Tongue (tissue), 3 donors: ENCODE measurements at places on chromosomes 2 and 18.

GRCh38 chr18:12032786-12033642 lies 51.7 kb downstream of the IMPA2 start:
- no peak for DNase-seq

DNA sequence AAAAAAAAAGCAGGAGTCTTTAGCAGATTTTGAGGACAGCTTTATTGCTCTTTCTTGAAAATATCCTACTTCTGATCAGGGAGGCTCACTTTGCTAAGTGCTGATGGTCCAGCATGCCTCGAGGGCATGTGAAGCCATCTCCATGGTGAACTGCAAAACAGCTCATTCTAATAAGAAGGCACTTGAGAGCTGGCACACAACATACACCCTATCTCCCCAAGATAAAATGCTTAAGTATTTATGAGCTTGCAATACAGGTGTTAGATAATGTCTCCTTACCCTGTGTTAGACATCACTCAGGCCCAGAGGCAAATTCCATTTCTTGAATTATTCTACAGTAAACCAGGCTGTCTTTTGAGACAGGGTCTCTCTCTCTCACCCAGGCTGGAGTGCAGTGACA lies 2.7 kb downstream of the ENOSF1 start:
- no peak for DNase-seq

DNA sequence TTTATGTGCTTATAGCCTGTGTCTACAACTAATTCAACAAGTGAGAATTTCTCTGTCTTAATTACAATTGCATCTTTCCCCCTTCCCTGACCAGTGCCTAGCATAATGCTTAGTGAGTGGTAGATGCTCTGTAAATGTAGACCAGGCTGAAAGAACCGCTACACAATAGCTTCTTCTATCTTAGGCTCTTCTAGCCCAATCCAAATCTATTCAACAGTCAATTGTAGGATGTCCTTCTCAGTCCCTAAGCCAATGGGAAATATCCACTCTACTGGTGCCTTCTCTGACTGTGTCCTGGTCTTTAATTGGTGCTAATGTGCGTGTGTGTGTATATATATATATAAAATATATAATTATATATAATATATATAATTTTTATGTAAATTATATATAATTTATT lies 34.1 kb upstream of the GCC2 start:
- DNase-seq, result no peak

- DNase-seq, result no peak
Measured at GRCh38 chr2:240421381-240421780, 14.1 kb upstream of the GPC1 start.

DNA sequence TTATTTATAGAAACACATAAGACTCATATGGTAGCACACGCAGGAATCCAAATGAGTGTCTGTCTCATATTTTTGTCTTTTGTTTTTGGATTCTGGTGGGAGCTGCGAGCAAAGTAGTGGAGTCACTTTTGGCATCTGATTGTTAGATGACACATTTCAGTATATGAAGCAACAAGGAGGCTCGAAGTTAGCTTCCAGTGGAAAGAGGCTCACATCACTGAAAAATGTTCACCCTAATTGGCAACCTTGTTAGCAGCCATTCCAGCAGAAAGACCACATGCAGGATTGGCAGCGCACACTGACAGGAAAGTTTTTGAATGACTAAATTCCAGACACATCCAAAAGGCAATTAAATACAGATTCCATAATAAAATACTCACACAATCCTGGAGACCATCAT lies 87.4 kb downstream of the MYT1L start:
- DNase-seq, result peak; percentile 48

DNA sequence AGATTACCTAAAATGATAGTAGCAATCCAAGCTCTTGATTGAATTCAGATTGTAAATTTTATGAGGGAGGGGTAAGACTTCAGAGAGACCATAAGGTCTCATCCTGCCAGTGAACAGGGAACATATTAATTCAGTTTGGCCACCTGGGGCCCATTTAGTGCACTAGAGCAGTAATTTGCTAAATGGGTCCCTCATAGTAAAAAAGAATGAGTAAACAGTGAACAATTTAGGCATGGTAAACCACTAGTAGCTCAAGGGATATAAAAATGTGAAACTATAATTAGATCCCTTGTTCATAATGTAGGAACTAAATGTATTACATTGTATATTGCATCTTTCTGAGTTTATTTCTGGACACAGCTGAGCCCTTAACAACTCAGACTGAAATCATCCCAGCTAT lies 4.9 kb upstream of the PHLPP1 start:
- DNase-seq, result no peak

- no peak for DNase-seq
Measured at GRCh38 chr2:83115155-83115554, 1343.9 kb downstream of the SUCLG1 start.

GRCh38 chr2:16069933-16070647 lies 129.7 kb downstream of the MYCN start:
- peak; percentile 24 for DNase-seq

- DNase-seq, result peak; percentile 94
Measured at GRCh38 chr2:37672104-37672869, 845 bp upstream of the CDC42EP3 start.

DNA sequence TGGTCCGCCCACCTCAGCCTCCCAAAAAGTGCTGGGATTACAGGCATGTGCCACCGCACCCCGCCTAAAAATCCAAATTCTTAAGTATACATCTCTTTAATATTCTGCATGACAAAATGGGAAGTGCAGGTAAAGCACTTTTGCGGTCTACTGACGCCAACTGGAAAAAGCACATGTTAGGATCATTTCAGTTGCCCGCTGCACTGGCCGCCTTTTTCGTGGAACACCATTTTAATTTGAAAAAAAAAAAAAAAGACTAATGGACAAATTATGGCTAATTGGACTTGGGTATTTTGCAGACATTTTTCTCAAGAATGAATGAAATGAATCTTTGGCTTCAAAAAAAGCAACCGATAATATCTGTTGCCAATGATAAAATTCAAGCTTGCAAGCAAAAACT lies 129.3 kb upstream of the GPC1 start:
- no peak for DNase-seq

DNA sequence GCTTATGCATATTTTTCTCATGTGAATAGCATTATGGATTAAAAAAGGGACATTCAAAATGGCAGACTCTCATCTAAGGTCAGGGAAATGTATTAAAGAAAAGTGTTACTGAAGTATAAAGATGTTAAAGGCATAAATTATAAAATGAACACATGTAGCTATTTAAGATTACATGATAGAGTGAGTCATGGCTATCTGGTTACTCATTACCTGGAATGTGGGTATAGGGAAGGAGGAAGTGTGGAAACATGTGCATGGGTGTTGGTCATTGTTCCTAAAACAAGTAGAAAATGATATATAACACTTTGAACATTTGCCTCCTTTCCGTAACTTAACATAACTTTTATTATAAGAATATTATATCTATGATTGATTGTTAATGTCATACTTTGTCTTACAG lies 66.4 kb downstream of the MYO1B start:
- no peak for DNase-seq

DNA sequence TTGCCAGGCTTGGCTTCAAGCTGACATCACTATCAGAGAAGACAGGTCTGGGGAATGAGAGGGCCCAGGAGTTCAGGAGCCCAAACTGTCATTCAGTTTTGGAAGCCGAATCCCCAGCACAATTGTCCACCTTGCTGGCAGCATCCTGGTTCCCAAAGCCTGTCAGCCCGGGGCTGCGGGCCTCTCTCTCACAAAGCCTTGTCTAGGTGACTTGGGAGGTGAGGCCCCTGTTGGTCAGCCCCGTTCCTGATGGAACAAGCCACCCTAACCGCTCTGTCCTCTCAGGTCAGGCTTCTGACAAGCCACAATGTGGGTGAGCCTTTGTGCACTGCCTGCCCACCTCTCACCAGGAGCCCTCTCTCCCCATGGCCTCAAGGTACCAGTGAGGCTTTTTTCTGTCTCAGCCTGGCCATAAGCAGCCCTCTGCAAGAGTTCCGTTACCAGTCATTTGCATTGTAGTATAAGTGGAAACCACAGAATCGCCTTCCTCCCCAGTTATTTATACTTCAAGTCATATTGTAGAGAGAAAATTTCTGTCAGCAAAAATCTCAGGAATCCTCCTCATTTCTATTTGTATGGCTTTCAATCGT lies 100.6 kb downstream of the MSH2 start:
- no peak for DNase-seq

- no peak for DNase-seq
Measured at GRCh38 chr18:69021211-69021805, 223.4 kb downstream of the CCDC102B start.

DNA sequence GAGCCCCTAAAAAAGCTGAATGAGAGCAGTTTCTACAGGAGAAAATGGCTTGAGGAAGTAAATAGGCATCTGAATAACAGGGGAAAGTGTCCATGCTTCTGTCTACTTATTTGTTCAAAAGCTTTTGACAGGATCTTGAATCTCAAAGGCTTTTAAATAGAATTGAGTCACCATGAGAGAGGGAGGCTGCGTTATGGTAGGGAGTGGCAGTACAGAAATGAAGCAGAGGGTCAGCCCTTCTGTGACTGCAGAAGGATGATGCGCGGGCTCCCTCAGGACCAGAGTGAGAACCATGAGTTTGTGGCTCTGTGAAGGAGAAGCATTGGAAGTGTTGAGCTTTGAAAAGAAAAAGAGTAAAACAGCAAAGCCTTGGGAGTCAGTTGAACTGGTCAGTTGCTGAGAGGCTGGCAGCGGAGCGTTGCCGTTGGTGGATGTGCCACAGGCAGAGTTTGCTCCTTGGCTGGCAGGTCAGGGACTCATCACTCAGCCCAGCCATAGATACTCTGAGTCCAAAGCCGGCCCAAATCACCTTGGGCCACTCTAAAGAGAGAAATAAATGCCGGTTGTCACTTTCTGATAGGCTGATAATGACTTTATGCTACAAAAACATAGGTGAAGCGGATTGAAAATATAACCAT lies 17.4 kb downstream of the COPS7B start:
- no peak for DNase-seq

- DNase-seq, result no peak
Measured at GRCh38 chr2:207243601-207244000, 77.9 kb upstream of the KLF7 start.

DNA sequence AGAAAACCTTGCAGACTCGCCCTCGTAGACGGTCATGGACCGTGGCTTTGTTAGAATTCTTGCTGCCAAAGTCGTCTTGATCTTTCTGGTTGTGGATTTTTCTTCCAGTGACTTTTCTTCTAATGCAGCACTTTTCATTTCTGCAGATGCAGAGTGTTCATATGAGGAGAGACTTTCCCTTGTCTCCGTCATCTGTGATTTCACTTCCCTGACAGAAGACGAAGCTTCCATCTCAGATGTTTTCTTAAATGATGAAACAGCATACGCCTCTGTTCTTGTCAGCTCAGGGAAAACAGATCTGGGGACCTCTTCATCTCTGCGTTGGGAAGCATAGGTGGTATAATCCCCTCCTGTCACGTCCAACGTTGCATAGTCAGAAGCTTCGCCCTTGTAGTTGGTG lies 50.9 kb downstream of the PLEKHA3 start:
- no peak for DNase-seq

GRCh38 chr18:10018289-10018688 lies 104.5 kb downstream of the VAPA start:
- DNase-seq, result no peak

- peak; percentile 22 for DNase-seq
Measured at GRCh38 chr2:125456693-125457363, 1199.1 kb upstream of the GYPC start.

DNA sequence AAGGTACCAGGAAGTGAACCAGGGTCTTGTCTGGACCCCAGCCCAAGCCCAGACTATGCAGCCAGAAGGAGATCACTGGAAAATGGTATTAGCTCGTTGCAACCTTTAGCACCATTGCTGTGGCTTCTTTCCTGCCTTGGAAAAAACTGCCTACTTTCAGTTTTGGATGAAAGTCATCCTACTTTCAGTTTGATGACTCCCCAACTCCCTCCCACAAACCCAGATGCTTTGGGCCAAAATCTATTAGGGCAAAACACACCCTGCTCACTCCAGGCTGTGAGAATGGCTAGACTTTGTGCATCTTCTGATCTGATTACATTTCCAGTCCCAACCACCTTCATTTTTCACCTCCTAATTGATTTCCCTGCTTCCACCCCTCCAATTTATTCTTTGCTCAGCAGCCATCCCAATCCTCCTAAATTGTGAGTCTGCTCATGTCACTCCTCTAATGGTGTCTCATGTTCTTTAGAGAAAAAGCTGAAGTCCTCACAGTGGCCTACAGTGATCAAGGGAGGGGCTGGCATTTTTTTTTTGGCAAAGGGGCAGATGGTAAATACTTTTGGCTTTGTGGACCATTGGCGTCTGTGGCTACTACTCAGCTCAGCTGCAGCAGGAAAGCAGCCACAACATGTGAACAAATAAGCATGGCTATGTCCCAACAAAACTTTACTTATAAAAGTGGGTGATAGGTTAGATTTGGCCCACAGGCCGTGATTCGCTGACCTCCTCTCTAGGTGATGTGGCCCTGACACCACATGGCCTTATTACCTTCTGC lies 368.7 kb downstream of the SLC4A3 start:
- DNase-seq, result no peak

GRCh38 chr2:241582328-241582727 lies 23.8 kb downstream of the BOK start:
- DNase-seq, result no peak

GRCh38 chr2:30222031-30222430 lies 9.3 kb upstream of the LBH start:
- no peak for DNase-seq
